Activated T-helper 1 cell treated with anti-CD3 and anti-CD28 coated beads, Interleukin-12 subunit alpha, Interleukin-12 subunit beta, Interleukin-2, Interleukin-4 antibody, amounts not matched to agents 30 ng/mL and 10 ng/mL and 1 ng/mL, durations not matched to agents 14 hours and 24 hours and 36 hours (primary cell): ENCODE measurements at places on chromosomes 6 and 20. TPM values are rescaled to one million over a fixed set of nuclear protein-coding genes. Genes with fewer than 3 reads are reported as not detected.

SLC25A27 gene
- not detected in 2 replicates for total RNA-seq

TPD52L1 gene
- 0.29 TPM in 1 of 2 replicates, not detected in the other for total RNA-seq

XKR7 gene
- not detected in 2 replicates for total RNA-seq

DNA sequence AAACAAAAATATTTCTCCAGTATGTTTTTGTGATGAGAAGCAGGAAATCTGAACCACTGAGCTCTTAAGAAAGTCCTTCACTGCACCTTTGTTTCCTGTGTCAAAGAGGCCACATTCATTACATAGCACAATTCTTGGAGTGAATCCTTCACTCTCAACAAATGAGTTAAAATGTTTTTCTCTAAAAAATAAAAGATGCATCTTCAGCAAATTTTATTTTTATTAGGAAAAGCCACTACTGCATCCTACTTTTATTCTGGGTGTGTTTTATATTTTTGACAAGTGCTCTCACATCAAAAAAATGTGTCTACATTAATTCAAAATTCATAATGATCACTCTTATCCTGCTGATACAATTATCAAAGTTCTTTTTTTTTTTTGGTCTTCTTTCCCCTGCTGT, 76.3 kb downstream of the PLCB4 start:
- H3K27me3 ChIP-seq, result no peaks in the 10 kb centered on the region
- no peaks in the 10 kb centered on the region for H3K36me3 ChIP-seq
- no peak for DNase-seq
- H3K4me3 ChIP-seq, result no peak overlapping the region

DNA sequence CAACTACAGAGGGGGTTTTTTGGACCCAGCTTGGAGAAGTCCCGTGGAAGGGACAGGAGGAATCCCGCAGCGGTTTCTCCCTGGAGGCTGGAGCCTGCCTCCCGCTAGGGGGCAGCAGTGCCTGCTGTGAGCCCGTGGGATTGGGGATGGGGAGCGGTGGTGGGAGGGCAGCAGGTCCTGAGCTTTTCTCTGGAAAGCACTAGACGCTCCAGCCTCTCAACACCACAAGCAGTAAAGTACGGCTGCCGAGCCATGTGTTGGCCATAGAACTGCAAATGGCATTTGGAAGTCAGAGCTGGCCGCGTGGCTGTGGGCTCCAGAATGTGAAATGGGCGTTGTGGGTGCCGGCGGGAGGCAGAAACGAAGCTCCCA, 47.8 kb downstream of the GMPR start:
- no peaks in the 10 kb centered on the region for H3K36me3 ChIP-seq
- peak; percentile 8 for DNase-seq
- H3K4me1 ChIP-seq, result no peaks in the 10 kb centered on the region
- no peak overlapping the region for H3K27ac ChIP-seq
- no peaks in the 10 kb centered on the region for H3K27me3 ChIP-seq

DNA sequence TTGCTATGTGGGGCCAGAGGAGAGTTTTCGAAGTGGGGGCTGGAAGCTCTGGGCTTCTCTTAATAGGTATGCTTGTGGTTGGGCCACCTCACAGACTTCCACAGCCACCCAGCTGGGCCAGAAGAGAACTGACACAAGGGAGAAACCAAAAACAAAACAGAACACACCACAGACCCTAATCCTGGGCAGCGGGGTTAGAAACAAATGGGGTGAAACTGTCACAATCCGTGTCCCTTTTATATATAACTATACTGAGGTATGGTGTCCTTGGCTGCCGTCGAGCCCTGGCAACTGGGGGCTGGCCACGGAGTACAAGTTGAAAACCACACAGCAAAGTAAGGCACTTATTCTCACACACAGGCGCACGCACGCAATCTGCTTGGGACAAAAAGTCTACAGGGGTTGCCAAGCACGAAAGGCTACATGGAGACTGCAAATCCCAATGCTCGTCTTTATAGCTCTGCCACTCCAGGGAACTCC, 78.3 kb downstream of the TRAM2 start:
- H3K27ac ChIP-seq, result no peak overlapping the region
- H3K4me1 ChIP-seq, result peaks cover 26% of the 10 kb centered on the region
- H3K4me3 ChIP-seq, result no peak overlapping the region
- DNase-seq, result no peak
- no peaks in the 10 kb centered on the region for H3K27me3 ChIP-seq

GRCh38 chr6:154721460-154721859, 11.8 kb upstream of the SCAF8 start:
- DNase-seq, result no peak
- no peak overlapping the region for H3K27ac ChIP-seq
- H3K36me3 ChIP-seq, result peaks cover 1% of the 10 kb centered on the region

PXDC1 gene
- 0.12 and 0.57 TPM in 2 replicates for total RNA-seq

LCA5 gene
- 0.08 and 0.17 TPM in 2 replicates for total RNA-seq

GRCh38 chr6:111658462-111659154, 52.9 kb upstream of the TRAF3IP2 start:
- no peak overlapping the region for H3K4me3 ChIP-seq
- H3K27ac ChIP-seq, result no peak overlapping the region
- no peak for DNase-seq
- peaks cover 1% of the 10 kb centered on the region for H3K27me3 ChIP-seq

DNA sequence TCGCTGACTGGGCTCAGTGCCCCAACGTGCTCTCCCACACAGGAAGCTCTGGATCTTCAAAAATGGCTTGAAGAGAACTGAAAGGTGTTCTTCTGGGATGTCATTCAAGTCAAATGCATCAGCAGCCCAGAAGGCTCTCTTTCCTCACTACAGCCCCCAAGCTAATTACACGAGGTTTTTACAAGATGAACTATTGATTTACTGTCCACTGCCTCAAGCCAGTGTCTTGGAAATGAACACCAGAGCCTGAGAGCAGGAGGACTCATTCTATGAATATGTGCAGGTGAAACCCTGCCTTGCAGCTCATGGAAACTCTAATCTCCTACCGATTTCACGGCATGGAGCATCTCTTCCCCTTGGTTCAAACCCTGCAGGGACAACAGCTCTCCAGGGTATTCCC, 98.9 kb upstream of the CST7 start:
- peaks cover 12% of the 10 kb centered on the region for H3K27me3 ChIP-seq
- no peaks in the 10 kb centered on the region for H3K4me1 ChIP-seq
- H3K36me3 ChIP-seq, result no peaks in the 10 kb centered on the region
- H3K4me3 ChIP-seq, result no peak overlapping the region

GRCh38 chr6:144931172-144932035, 646.3 kb downstream of the UTRN start:
- H3K4me3 ChIP-seq, result no peak overlapping the region
- H3K36me3 ChIP-seq, result no peaks in the 10 kb centered on the region
- DNase-seq, result no peak
- H3K27ac ChIP-seq, result no peak overlapping the region
- peaks cover 16% of the 10 kb centered on the region for H3K27me3 ChIP-seq

DNA sequence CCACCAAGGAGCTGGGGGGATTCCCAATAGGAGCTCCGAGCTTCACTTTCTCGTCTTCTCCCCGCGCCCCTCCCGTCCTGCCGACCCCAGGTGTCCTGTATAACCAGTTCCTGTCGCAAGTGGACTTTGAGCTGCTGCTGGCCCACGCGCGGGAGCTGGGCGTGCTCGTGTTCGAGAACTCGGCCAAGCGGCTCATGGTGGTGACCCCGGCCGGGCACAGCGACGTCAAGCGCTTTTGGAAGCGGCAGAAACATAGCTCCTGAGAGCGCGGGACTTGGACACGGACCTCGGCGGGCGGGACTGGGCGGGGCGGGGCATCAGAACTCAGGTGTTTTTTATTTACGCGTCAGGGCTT, 340 bp upstream of the VARS2 start:
- H3K4me1 ChIP-seq, result peaks cover 45% of the 10 kb centered on the region
- no peak for DNase-seq
- H3K4me3 ChIP-seq, result peak overlapping the region; percentile 94
- H3K27me3 ChIP-seq, result no peaks in the 10 kb centered on the region

GRCh38 chr20:25310268-25310920, 62.5 kb downstream of the PYGB start:
- H3K27me3 ChIP-seq, result no peaks in the 10 kb centered on the region
- peaks cover 46% of the 10 kb centered on the region for H3K4me1 ChIP-seq
- peaks cover 3% of the 10 kb centered on the region for H3K36me3 ChIP-seq
- H3K4me3 ChIP-seq, result peak overlapping the region; percentile 81
- peak; percentile 61 for DNase-seq

- H3K4me1 ChIP-seq, result no peaks in the 10 kb centered on the region
- no peak overlapping the region for H3K4me3 ChIP-seq
- DNase-seq, result no peak
- H3K36me3 ChIP-seq, result no peaks in the 10 kb centered on the region
- no peaks in the 10 kb centered on the region for H3K27me3 ChIP-seq
These were observed 245.1 kb downstream of the CDH4 start for GRCh38 chr20:61497029-61497627.

- DNase-seq, result no peak
- H3K27ac ChIP-seq, result no peak overlapping the region
- H3K27me3 ChIP-seq, result no peaks in the 10 kb centered on the region
- no peak overlapping the region for H3K4me3 ChIP-seq
- peaks cover 9% of the 10 kb centered on the region for H3K36me3 ChIP-seq
These were observed 38.4 kb downstream of the BCKDHB start for GRCh38 chr6:80144753-80145315.

PRL gene
- total RNA-seq, result not detected in 2 replicates

- DNase-seq, result no peak
- H3K4me3 ChIP-seq, result no peak overlapping the region
- no peaks in the 10 kb centered on the region for H3K27me3 ChIP-seq
- H3K4me1 ChIP-seq, result no peaks in the 10 kb centered on the region
- no peaks in the 10 kb centered on the region for H3K36me3 ChIP-seq
- H3K27ac ChIP-seq, result no peak overlapping the region
These were observed 510.8 kb upstream of the POU3F2 start for GRCh38 chr6:98323605-98324004.

KIFC1 gene
- total RNA-seq, result 54.7 and 59.6 TPM in 2 replicates
